Midbrain (tissue), 1 donor: ENCODE measurements at places on chromosomes 3 and 15.

- DNase-seq = no peak
Measured at GRCh38 chr3:126401611-126402160, 7.0 kb downstream of the CFAP100 start.

GRCh38 chr3:77137559-77137958 is 97.7 kb downstream of the ROBO2 start:
- DNase-seq = no peak

GRCh38 chr15:65580287-65580686 is 30.6 kb downstream of the INTS14 start:
- DNase-seq = no peak

DNA sequence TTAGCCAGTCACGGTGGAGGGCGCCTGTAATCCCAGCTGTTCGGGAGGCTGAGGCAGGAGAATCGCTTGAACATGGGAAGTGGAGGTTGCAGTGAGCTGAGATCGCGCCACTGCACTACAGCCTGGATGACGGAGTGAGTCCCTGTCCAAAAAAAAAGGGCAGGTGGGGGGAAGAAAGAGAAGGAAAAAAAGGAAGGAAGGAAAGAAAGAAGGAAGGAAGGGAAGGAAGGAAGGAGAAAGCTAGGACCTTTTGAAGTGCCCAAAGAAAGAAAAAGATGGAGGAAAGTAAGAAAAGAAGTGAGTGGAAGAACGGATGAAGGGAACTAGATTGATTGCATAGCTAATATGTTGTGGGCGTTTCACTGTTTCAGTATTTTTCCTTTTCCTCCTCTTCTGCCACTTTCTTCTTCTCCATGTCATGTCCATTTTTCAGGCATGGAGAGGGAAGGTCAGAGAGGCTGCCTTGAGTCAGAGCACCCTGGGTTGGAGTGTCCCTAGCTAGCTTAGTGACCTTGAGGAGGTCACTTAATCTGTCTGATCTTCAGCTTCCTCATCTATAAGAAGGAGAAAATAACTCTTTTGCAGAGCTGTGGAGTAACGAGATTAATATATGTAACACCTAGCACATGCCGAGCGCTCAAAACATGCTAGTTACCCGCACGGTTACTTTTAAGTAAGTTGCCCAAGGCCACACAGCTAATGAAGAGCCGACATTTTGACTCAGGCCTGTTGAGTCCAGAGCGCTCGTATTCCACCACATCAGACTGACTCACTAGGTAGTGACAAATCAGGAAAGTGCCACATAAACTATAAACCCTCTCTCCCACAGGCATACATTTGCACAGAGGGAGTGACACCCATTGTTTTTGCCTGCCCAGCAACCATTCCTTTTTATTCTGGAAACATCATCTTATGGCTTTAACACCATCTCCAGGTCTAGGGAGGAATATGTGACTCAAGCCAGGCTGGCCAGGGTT is 42.2 kb downstream of the BHLHE40 start:
- DNase-seq = no peak

GRCh38 chr3:21792176-21792575 is 41.2 kb upstream of the ZNF385D start:
- no peak for DNase-seq

GRCh38 chr3:136844724-136845123 is 17.3 kb upstream of the NCK1 start:
- DNase-seq = no peak

DNA sequence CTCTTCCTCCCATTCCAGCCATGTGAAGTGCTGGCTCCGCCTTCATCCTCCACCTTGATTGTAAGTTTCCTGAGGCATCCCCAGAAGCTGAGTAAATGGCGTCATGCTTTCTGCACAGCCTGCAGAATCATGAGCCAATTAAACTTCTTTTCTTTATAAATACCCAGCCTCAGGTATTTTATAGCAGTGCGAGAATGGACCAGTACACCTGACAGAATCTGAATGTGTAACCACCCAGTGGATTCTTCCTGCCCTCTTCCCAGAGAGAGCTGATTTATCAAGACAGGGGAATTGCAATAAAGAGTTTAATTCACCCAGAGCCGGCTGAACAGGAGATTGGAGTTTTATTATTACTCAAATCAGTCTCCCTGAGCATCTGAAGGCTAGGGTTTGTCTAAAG is 86.6 kb downstream of the C3orf70 start:
- no peak for DNase-seq

- no peak for DNase-seq
Measured at GRCh38 chr3:21229426-21230135, 521.4 kb downstream of the ZNF385D start.

- no peak for DNase-seq
Measured at GRCh38 chr3:123337948-123338619, 110.8 kb downstream of the ADCY5 start.
